ENCODE measurements at places on chromosomes 13 and 19.
A peak's percentile ranks its signal among the peaks of the same experiment; 100 is the strongest.

GRCh38 chr13:80339912-80340650, 845 bp downstream of the SPRY2 start:
- DNase-seq, result peak; percentile 52

GRCh38 chr13:112742583-112742982, 52.7 kb downstream of the ATP11A start:
- DNase-seq, result no peak

DNA sequence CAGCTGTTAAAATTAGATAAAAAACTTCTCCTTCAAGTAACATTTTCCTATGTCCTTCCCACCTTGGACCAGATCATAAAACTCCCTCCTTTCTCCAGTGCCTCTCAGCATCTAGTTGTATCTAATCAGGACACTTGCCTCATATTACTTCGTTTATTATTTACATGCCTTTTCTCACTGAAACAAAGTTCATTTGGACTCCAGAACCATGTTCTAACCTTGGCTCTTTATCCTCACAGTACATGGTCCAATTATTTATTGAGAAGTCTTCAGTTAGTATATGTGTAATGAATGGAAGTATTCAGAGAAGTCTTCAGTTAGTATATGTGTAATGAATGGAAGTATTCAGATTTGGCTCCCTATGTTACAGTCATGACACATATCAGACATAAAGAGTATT, 342.7 kb downstream of the OXGR1 start:
- DNase-seq, result no peak

GRCh38 chr19:16764793-16765433, 45.3 kb downstream of the NWD1 start:
- DNase-seq, result no peak

GRCh38 chr13:77732287-77732686, 34.8 kb downstream of the SLAIN1 start:
- DNase-seq, result no peak

- DNase-seq, result no peak
Measured at GRCh38 chr13:94243551-94243950, 235.9 kb downstream of the DCT start.

DNA sequence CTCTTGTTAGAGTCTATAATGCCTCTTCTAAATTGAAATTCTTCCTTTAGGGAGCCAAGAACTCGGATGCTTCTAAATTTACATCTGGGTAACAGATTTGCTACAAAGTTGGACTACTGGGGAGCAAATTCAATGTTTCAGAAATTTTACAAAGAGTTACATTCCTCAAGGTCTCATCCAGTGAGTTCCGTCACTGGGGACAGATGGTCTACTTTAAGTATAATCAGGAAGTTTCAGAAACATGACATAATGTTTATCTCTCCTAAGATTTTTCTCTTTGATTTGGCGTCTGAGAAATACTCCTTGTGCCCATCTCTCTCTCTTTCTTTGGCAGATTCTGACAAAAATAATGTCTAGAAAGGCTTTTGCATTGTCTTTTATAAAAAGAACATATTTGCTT, 81.5 kb upstream of the MBNL2 start:
- DNase-seq, result no peak

DNA sequence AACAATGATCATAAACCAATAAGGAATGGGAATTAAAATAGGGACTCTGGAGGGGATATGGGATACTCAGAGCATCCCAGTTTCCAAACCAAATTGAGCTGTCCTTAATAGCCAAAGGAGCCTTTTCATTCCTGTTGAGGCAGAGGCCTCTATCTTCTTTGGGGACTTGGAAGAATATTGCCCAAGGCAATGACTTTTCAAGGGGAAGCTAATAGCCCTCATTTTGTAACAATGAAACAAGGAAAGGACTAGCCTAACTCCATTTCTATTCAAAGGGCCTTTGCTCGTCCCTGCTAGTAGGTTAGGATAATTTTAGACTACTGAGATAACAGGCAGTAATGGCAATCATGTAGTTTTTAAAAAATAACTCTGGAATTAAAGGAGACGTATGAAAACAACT, 789.8 kb upstream of the SLITRK5 start:
- DNase-seq, result no peak
